Activated T-helper 17 cell treated with anti-CD3 and anti-CD28 coated beads, Interleukin-2, amount 50 U/mL, for 72 hours (primary cell): ENCODE measurements at places on chromosomes 6 and 20.

- no peak for ATAC-seq
These were observed 200.2 kb downstream of the CBLN4 start for GRCh38 chr20:55805138-55805537.

DNA sequence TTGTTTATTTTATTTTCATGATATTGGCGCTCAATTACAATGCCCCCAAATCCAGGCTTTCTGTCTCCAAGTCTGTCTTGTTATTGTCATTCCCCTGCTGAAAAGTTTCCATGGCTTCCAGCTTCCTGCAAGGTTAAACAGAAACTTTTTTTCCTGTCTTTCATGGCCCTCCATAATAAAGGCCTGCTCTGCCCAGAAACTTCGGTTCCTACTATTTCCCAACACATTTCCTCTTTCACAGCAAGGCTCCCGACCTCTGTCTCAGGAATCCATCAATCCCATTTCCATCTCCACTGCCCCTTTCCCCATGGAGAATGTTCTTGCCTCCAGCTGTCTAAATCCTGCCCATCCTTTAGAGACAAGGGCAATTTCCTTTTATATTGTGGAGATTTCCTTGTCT is 365.2 kb upstream of the JARID2 start:
- ATAC-seq = no peak

GRCh38 chr6:22774129-22774528 is 204.8 kb downstream of the HDGFL1 start:
- ATAC-seq = no peak

DNA sequence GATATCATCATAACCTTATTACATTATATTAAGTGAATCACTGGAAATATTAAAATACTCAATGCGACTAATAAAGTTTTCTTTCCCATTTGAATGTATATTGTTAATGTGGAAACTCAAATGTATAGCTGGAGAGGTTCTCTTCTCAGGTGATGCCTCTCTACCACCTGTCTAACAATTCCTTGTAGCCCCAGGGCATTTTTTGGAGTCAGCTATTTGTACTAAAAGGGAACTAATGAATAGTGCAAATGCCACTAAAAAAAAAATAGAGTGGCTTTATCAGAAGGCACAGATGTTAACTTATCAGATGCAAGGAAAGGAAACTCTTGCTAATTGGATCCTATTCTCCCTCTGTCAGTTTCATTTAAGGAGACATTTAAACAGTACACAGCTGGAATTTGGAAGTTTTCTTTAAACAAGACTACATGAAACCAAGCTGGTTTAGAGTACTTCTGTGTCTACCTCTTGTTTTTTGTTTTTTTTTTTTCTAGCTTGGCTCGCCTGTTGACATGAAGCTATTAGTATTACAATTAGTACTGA is 897.0 kb upstream of the SLC35B3 start:
- no peak for ATAC-seq

DNA sequence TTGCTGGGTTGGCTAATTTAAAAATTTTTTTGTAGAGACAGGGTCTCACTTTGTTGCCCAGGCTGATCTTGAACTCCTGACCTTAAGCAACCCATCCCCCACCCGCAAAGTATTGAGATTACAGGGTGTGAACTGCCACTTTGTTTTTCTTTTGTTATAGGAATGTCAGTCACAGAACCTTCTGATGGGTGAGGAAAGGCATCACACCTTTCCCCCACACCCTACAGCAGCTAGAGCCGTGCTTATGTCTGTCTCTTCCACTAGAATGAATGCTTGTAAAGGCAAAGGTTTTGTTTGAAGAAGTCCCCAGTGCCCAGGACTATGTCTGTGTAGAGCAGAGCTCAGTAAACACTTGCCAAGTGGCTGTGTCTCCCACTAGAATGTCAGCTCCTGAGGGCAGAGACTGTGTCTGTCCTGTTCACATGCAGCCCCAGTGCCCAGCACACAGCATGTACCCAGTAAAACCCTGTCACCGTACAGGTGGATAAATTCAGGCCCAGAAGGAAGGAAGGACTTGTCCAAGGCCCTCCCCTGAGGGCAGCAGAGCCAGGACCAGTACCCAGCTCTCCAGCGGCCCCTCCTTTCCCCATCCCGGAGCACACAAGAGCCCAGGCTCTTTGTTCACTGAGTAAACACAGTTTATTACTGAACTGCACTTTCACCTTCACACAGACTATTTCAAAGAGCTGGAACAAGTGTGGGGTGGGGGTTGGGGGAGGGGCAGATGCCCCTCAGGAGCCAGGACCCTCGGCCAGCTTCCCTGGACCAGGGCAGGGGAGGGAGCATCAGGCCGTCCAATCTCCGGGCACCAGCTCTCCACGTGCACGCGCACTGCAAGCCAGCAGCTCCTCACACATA is 26.4 kb downstream of the COX4I2 start:
- ATAC-seq = no peak

DNA sequence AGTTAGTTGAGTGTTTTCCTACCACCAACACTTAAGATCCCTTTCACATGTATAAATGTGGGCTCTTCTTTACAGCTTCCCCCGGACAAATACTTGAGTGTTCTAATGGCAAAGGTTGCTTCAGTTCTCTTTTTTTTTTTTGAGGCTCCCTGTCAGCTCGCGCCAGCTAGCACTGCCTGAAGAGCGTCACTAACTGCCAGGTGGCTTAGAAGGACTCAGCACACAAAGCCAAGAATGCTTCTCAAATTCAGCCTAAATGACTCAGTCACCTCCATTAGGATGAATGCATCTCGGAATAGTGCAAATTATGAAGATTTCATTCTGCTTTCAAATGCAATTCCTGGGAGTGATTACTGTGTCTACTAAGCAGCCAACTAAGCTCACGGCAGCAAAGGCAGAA is 150.7 kb upstream of the BTBD3 start:
- ATAC-seq = no peak

- ATAC-seq = no peak
These were observed 29.6 kb downstream of the DSE start for GRCh38 chr6:116400328-116400727.

GRCh38 chr6:85252552-85252951 is 197.3 kb upstream of the NT5E start:
- ATAC-seq = no peak

DNA sequence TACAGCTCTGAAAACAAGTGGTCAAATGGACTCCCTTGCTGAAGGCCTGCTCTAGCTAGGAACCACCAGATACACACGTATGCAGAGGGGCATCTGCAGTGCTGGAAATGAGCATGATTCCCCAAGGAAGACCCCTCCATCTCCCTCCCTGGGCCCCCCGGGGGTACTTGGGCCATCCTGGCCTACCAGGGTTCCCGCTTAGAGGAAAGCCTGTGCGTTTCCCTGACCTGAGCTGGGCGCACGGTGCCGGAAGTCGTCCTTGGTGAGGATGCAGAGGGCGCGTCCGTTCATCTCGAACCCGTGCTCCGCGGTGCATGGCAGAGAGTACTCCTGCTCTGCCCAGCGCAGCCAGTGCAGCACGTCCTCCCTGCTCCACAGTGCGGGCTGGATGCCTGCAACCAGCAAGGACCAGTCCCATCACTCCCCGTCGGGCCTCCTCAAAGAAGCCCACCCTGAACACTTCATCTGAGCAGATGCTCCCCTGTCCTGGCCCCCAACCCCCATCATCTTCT is 11.8 kb downstream of the ETV7 start:
- no peak for ATAC-seq

GRCh38 chr6:149934249-149935156 is 7.3 kb upstream of the ULBP2 start:
- ATAC-seq = peak; percentile 50

- no peak for ATAC-seq
These were observed 119.2 kb upstream of the SASH1 start for GRCh38 chr6:148223424-148223842.

DNA sequence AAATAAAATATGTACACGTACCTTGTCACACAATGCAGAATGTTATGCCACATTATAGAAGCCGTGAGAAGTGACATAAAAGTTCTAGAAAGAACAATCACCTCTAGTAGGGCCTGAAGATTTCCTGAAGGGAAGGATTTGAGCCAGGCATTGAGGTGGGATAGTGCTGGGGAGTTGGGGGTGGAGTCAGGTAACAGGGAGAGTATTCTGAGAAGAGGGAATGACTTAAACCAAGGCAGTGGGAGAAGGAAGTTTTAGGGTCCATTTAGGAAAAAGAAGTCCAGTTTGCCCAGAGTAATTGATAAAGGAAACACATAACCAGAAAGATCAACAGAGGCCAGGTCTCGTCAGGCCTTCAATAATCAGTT is 262.8 kb downstream of the ARHGAP18 start:
- no peak for ATAC-seq

DNA sequence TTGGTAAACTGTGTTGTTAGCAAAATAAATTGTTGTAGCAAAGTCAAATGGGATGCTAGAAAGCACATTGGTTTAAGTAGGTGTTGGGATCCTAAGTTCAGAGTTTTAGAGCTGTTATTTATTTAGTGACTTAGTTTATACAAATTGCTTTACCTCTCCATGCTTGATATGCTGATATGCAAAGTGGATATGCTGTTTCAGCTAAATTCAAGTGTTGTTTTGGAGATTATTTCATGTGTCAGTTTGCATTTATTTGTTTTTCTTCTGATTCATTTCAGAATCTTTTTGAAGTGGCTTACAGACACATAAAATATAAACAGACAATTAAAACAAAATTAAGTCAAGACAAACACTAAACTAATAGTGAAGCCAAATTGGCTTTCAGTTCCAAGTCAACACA is 203.5 kb downstream of the ADGRB3 start:
- ATAC-seq = no peak

GRCh38 chr6:30883685-30884520 is at the start of gene DDR1:
Gene DDR1, plus strand, starts transcription at chr6:30884519. Its CDS starts 4,211 bp downstream, at chr6:30888730.
- ATAC-seq = peak; percentile 66

DNA sequence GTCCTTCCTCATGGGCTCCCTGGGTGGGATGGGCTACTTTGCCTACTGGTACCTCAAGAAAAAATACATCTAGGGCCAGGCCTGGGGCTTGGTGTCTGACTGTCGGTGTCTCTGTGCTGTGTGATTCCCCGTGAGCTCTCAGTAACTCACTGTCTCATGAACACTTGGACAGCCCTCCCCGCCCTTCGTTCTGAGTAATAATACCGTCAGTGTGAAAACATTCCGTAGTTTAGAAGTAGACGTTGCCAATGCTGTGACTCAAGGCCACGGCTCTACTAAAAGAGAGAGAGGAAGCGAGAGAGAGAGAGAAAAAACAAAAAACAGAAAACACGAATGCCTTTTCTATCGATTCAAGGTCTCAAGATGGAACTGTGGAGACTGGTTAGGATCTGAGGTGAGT is 31.8 kb downstream of the FITM2 start:
- ATAC-seq = no peak

DNA sequence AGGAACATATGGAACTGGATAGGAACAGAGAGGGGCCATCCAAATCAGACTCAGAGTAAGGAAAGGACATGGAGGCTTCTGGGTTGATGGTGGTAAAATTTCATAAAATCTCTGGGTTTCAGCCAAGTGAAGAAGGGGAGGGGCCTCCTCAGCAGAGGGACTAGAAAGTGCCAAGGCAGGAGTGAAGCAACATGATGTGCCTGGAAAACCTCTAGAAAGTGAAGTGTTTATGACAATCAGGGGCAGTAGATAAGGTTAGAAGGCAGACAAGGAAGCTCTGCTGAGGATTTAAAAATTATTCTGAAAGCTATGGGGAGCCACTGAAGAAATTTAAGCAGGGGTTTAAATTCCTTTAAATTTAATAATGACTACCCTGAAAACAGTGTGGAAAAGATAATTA is 126.0 kb upstream of the TENT5A start:
- ATAC-seq = no peak

- ATAC-seq = no peak
These were observed 219.2 kb downstream of the TRDN start for GRCh38 chr6:123417535-123417934.

- ATAC-seq = no peak
These were observed 15.1 kb upstream of the PCMTD2 start for GRCh38 chr20:64240243-64241015.

- no peak for ATAC-seq
These were observed 13.5 kb downstream of the THBS2 start for GRCh38 chr6:169240125-169240524.

- peak; percentile 94 for ATAC-seq
These were observed 155.2 kb downstream of the SCML4 start for GRCh38 chr6:107668743-107669474.
